Thyroid gland (tissue), 4 donors: ENCODE measurements at places on chromosomes 2 and 18. TPM values are rescaled to one million over a fixed set of nuclear protein-coding genes. Genes with fewer than 3 reads are reported as not detected.

- H3K4me3 ChIP-seq: no peak overlapping the region
- peaks cover 24% of the 10 kb centered on the region for H3K4me1 ChIP-seq
- no peaks in the 10 kb centered on the region for H3K36me3 ChIP-seq
- DNase-seq: peak; percentile 73
These were observed 24.6 kb downstream of the PTRHD1 start for GRCh38 chr2:24768601-24769000.

DNA sequence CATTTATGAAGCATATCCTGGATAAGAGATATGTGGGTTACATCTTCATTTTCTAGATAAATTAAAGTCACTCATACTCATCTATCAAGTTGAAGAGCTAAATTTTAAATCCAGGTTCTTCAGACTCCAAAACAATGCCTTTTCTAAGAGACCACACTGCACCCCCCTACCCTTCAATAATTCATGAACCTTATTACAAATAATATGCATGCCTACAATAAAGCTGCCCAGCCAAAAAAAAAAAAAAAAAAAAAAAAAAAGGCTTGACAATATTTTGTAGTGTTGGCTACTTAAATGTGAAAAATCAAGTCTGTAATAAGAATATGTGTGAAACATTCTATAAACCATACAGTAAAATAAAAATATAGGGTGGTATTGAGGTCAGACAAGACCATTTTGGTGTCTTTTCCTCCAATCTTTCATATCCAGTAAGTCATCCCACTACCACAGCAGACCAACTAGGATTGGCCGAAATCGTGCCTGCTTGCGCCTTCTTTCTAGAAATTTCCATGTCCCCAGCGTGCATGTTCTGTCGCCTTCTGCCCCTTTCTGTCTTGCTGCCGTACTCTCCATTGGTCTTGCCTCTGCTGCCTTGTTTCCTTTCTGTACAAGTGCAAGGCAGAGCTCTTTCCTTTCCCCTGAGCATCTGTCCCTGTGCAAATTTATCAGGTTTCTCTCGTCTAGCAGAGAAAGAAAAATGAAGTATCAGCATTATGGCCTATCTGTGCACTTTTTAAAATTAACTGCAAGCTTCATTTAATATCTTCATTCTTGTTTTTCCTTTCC is 92.6 kb upstream of the NDUFV2 start:
- no peak overlapping the region for H3K4me3 ChIP-seq
- no peaks in the 10 kb centered on the region for H3K4me1 ChIP-seq
- no peak for DNase-seq
- H3K27me3 ChIP-seq: no peaks in the 10 kb centered on the region
- H3K27ac ChIP-seq: no peak overlapping the region

DNA sequence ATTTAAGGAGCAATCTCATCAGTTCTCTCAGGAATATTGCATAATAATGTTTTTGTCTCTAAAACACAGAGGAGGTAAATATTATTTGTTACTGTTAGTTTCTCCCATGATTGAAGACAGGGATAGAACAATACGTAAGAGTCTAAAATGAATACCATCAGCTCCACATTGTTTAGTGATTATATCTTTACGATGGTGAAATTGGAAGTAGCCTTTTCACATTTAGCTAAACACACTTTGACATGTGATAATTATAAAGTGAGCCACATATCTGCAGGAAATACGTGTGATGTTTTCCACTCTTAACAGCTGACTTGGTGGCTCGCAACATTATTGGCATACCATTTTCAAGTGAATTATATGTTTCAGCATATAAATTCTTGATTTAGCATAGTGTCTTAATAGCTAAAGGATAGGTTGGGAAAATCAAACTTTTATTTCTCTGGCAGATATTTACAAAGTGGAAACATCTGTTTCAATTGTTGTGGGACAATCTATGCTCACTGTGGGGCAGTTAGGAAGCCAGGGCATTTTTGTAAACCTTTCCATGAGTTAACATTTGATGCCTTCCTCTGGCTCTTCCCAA is 208.1 kb upstream of the RASGRP3 start:
- H3K4me3 ChIP-seq: no peak overlapping the region
- no peak overlapping the region for H3K27ac ChIP-seq
- no peak for DNase-seq
- H3K4me1 ChIP-seq: no peaks in the 10 kb centered on the region

GRCh38 chr2:143473216-143473615 is 344.0 kb downstream of the ARHGAP15 start:
- no peak overlapping the region for H3K27ac ChIP-seq
- no peaks in the 10 kb centered on the region for H3K36me3 ChIP-seq
- H3K4me3 ChIP-seq: no peak overlapping the region
- H3K4me1 ChIP-seq: no peaks in the 10 kb centered on the region
- DNase-seq: no peak
- H3K27me3 ChIP-seq: no peaks in the 10 kb centered on the region

- peak overlapping the region; percentile 94 for H3K4me3 ChIP-seq
- H3K4me1 ChIP-seq: peaks cover 12% of the 10 kb centered on the region
- H3K27ac ChIP-seq: peak overlapping the region; percentile 100
- no peaks in the 10 kb centered on the region for H3K27me3 ChIP-seq
These were observed 536 bp downstream of the ELP2 start for GRCh38 chr18:36130039-36130831.

GRCh38 chr2:140117386-140117785 is 1337.2 kb upstream of the NXPH2 start:
- H3K27ac ChIP-seq: no peak overlapping the region
- H3K27me3 ChIP-seq: no peaks in the 10 kb centered on the region
- no peak overlapping the region for H3K4me3 ChIP-seq
- peak; percentile 24 for DNase-seq
- no peaks in the 10 kb centered on the region for H3K36me3 ChIP-seq

GRCh38 chr2:182784058-182784706 is 68.1 kb downstream of the DNAJC10 start:
- H3K4me3 ChIP-seq: no peak overlapping the region
- DNase-seq: no peak
- H3K27me3 ChIP-seq: no peaks in the 10 kb centered on the region
- H3K27ac ChIP-seq: no peak overlapping the region

The IL36G gene
- not detected for total RNA-seq

DNA sequence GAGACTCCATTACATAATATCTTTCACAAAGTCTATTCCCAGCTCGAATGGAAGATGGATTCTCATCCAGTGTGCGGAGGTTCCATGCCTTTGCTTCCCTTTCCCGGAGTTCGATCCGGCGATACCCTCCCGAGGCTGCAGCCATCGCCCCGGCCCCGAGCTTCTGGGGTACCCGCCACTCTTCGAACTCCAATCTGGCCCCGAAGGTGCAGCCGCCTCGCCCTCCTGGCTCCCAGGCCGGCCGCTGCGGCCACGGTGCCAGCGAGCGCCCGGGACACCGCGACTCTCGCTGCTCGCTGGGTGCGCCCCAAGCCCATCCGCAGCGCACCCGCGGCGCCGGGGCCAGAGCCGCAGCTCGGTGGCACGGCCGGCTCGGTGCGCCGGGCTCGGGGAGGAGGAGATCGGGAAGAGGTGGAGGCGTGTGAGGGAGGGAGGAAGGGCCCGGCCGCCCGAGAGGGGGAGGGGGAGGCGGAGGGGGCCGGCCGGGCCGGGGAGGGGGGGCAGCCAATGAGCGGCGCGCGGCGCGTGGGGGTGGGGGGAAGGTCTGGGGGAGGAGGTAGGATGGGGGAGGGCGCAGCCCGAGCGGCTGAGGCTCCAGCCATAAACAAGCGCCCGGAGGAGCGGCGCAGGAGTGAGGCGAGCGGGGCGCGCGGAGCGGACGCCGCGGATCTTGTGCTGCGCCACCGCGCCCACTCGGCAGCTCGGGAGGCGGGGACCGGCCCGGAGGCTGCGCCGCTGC is at the start of gene CRIM1:
CRIM1 (plus strand) TSS at position 628 of the 739 bp plus-strand sequence. CDS start 515 bp downstream, outside the sequence.
- H3K4me3 ChIP-seq: peak within 1 kb of the TSS; percentile 79
- H3K4me1 ChIP-seq: peaks cover 17% of the 10 kb centered on the region
